ENCODE measurements at places on chromosomes 1 and 21.

DNA sequence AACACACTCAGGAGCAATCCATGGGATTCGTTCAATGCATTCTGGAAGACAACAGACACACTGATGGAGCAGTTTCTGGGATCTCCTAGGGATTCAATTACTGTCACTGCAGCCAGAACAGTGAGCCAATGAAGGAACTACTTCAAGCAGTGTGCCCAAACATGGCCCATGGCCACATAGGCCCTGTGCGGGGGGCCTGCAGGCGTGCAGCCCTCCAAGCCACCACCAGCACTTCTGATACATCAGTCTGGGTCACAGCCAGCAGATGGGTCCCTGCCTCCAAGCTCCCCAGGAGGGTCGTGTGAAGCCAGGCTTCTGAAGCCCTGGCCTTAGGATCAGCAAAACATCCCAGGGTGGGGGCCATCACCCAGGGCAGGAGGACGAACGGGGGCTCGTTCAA is 99.3 kb downstream of the RAVER2 start:
- no peak for DNase-seq

GRCh38 chr1:248688527-248689298 is 13.9 kb downstream of the OR14I1 start:
- DNase-seq = no peak

- DNase-seq = no peak
Observed at GRCh38 chr1:245458761-245459174, 304.0 kb downstream of the KIF26B start.

DNA sequence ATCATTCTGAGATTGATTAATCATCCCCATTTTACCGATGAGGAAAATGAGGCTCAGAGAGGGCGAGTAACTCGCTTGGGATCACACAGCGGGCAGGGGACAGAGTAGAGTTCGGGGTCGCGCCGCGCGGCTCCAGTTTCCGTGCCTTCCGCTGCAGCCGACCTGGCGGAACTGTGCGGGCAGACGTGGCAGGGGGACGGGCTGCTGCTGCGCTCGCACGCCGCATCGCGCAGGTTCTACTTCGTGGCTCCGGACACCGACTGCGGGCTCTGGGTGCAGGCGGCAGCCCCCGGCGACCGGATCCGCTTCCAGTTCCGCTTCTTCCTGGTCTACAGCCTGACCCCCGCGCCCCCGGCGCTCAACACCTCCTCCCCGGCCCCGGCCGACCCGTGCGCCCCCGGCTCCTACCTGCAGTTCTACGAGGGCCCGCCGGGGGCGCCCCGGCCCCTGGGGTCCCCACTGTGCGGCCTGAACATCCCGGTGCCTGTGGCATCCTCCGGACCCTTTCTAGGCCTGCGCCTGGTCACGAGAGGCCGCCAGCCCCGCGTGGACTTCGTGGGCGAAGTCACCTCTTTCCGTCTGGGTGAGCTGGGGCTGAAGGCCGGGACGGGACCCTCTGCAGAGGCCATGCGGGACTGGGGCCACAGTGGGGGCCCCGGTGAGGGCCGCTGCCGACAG is 2.3 kb downstream of the LDLRAD2 start:
- DNase-seq = no peak

DNA sequence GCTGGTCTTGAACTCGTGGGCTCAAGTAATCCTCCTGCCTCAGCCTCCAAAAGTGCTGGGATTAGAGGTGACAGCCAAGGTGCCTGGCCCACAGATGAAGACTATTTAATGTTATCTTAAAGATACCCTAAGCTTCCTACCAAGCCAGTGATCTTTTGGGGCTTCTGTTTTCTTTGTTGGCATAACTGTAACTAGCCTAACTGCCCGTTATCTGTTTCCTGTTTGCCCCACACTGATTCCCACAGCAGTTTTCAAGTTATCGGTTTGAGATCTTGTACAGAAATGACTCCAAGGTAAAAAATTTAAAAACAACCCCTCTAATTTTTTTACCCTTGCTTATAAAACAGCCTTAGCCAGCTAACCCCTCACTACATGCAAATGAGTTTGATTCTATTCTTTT is 12.4 kb downstream of the SELL start:
- no peak for DNase-seq
